Right hindlimb (tissue), 1 donor: ENCODE measurements at places on chromosomes 6 and 20.

GRCh38 chr6:119171864-119172588, 93.6 kb upstream of the FAM184A start:
- no peak for DNase-seq

DNA sequence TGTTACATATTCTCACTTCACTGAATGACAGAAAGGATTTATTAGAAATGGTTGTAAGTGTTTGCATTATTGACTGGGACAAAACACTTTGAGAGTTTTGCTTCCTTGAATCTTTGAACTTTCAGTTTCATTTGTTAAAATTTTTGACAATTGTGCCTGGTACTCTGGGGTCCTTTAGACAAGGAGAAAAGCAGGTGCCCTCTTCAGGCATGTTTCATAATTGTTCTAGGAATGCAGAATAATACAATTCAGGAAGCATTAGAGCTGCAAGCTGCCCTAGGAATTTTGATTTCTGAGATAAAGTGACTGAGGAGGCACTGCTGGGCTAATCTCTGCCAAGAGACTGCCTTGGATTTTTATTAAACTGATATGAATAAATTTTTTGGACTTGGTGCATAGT, 49.7 kb downstream of the TOP1 start:
- no peak for DNase-seq

- peak; percentile 83 for DNase-seq
Observed at GRCh38 chr20:1266167-1266973, at the start of gene SNPH. Gene SNPH (plus strand): TSS chr20:1266294. CDS start chr20:1296240, 29,946 bp downstream.

- no peak for DNase-seq
Observed at GRCh38 chr6:168113226-168113625, 34.2 kb upstream of the FRMD1 start.

GRCh38 chr6:7106215-7106751, 1.5 kb upstream of the RREB1 start:
- DNase-seq = no peak

DNA sequence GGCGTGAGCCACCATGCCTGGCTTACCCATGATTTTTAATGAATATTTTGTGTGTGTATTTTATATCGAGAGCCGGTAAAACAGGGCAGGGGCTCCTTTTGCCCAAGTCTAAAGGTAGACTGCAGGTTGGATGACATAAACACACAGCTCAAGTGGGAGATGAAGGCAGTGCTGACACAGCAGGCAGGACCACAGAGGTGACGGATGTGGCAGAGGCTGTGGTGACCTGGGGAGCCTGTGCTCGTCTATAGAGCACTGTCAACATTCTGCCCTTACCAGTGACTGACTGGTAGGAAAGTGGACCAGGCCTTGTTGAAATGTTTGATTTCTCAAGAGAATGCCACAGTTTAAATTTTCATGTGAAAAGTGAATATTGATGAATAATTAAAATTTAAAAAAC, 137.5 kb downstream of the ZFP64 start:
- no peak for DNase-seq

- DNase-seq = peak; percentile 89
Observed at GRCh38 chr6:41443616-41444525, 102.3 kb upstream of the FOXP4 start.

GRCh38 chr6:88612631-88613030, 350.8 kb downstream of the RNGTT start:
- DNase-seq = no peak

- no peak for DNase-seq
Observed at GRCh38 chr20:57902473-57902872, 192.7 kb upstream of the PMEPA1 start.

DNA sequence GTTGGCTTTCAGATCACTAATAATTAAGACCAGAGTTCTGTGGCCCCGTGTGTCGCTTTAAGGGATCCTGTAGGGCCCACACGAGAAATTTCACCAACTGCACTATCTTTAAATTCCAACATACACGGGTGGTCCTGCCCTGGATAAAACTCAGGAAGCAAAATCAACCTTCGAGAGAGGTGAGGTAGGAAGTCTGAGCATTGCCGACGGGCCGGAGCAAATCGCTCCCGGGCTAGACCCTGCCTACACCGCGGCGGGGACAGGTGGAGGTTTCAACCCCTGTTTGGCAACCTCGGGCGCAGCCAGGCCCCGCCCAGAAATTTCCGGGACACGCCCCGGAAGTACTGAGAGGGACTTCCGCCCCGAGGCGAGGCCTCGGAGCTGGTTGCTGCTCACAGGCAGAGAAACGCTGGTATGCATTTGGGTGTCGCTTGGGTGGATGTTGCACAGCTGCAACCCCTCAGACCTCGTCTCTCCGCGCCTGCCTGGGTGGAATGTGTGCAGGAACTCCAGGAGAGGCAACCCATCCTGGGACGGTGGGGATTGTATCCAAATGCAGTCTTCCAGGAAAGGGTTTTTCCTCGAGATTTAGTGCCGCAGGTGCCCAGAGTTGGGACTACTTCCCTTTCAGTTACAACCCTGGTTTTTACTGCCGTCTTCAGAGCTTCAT, 19.9 kb downstream of the ZKSCAN8 start:
- DNase-seq = peak; percentile 83

DNA sequence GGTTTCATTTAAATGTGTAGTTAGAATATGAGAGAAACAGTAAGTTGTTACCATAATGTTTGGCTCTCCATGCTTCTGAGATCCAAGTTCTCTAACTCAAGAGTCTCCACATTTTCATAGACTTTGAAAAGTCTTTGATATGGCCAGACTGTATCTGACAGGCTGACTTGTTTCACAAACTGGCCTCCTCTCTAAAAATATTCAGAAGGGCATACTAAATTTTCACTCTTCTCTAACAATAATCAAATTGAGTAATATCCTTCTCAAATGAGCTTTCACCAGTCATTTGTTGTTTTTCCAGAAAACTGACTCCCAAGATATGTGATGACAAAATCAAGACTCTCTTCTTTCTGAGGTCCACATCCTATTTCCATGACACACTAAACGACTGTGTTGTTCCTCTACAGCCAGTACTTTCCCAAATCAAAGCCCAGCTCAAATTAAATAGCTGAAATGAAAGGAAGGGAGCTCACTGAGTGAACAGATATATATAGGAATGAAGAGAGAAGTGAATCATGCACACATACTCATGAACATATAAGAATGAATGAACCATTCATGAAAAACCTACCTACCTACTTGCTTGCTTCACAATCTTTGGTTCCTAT, 15.1 kb downstream of the HIVEP2 start:
- no peak for DNase-seq

DNA sequence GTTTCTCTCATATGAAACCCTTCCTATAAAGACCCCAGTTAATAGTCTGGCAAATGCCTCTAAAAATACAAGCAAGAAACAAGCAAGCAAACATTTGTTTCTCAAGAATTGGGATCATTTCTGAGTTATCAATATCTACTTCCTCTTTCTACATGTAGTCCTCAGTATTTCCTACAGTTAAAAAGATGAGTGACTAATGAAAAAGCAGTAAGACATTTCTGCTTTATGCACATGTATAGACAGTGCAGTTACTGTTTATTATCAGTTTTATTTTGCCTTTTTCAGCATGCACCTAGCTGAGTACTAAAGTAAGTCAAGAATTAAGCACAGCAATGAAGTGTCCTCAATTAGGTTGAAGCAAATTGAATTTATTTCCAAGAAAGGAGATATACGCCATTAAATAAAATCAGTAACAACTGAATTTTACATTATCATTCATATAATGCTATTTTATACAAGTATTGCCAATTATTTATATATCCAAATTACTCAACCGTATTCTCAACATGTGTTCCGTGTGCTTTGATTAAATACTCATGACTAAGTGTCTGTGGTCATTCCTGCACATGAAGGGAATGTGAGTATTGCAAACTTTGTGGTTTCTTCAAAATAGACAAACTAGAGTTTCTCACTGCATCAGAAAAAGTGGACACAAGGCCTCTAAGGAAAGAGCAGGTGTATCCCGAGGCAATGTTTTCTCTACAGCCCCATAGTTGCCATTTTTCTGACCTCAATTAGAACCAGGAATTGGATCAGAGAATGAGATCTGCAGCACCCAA, 159.3 kb upstream of the MARCKS start:
- DNase-seq = no peak

GRCh38 chr6:42403831-42404230, 47.9 kb downstream of the TRERF1 start:
- no peak for DNase-seq

- no peak for DNase-seq
Observed at GRCh38 chr6:108222504-108222903, 38.3 kb downstream of the SNX3 start.

DNA sequence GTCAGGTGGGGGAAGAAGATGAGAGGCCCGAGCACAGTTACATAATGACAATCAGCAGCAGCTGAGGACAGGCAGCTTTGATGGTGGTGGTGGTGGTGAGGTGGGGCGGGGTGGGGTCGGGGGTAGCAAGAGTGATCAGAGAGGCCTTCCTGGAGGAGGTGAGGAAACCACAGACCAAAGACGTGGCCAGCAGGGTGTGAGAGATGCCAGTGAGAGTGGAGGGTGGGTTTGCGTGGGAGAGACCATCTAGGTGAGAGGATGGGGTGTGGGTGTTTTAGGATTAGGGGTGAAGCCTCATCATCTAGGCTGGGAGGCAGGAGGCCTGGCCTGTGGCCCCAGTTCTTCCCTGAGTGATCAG, 76.0 kb upstream of the TOX2 start:
- DNase-seq = no peak

DNA sequence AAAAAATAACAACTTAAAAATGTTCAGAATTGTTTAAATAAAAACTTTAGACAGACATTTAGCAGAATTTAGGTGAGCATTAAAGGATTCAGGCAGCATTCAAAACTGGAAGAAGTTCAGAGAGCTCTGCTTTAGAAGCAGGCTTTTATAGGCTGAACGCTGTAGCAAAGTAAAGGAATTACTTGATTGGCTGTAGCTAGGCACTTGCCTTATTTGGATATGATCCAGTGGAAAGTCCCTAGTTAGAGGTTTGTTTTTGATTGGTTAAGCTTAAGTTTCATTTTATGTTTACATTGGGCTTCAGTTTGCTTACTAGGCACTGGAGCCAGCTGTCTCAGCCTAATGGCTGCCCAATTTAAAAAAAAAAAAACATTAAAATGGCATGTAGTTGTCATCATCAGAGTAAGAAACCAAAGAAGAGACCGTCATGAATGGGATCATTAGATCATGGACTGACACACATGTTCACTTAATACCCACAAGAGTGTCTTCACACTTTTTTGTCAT, 65.1 kb downstream of the CBFA2T2 start:
- no peak for DNase-seq

DNA sequence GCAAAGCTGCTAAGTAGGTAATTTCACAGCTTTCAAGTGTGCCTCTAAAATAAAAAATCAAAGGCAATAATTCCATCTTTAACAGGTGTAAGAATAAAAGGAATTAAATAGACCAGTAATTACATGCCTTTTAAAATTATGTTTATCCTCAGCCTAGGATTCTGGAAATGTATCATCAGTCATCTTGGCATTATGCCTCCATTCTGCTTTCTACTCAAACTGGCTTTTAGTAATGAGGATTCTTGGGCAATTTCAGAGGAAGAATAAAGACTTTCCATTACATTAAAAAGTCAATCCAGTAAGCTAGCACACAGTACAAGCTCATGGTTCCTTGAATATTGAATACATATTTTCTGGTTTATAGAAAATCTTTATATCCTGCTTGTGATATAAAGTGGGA, 44.7 kb downstream of the GSTA2 start:
- DNase-seq = no peak

GRCh38 chr6:153312634-153313033, 181.6 kb upstream of the RGS17 start:
- peak; percentile 27 for DNase-seq

DNA sequence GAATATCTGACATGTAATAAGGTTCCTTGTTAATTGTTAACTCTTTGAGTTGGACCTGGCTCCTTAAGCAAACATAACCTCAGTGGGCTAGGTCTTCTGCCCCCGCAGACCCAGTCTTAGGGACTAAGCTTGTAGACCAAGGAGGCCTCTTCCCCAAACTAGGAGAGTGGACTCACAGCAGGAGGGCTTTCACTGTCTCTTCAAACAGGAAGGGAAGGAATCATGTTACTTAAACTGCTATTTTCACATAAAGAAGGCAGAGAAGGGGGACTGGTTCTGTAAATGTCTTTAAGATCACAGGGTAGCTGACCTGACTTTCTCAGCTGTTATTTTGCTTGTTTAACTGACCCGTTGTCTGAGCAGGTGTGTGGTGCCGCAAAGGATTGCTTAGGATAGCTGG, 34.9 kb upstream of the PRDM1 start:
- DNase-seq = no peak

GRCh38 chr6:35489066-35489465, 7.8 kb downstream of the TEAD3 start:
- DNase-seq = no peak

GRCh38 chr6:75219263-75219662, 13.4 kb upstream of the COL12A1 start:
- no peak for DNase-seq

DNA sequence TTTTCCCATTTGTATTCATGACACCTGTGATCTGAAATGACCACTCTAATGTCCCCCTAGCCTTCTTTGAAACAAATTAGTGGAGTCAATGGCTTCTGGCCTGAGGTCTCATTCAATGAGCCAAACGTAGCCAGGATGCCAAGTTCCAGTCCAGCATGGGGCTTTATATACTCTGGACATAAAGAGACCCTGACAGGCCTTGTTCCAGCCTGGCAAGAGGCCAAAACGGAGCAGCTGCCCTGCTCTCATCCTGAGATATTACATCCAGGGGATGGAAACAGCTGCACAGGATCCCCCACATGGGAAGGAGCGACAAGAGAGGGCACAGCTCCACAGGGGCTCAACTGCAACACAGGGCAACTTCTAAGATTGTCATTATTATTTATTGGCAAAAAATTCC, 437.8 kb downstream of the CDH26 start:
- DNase-seq = peak; percentile 80

DNA sequence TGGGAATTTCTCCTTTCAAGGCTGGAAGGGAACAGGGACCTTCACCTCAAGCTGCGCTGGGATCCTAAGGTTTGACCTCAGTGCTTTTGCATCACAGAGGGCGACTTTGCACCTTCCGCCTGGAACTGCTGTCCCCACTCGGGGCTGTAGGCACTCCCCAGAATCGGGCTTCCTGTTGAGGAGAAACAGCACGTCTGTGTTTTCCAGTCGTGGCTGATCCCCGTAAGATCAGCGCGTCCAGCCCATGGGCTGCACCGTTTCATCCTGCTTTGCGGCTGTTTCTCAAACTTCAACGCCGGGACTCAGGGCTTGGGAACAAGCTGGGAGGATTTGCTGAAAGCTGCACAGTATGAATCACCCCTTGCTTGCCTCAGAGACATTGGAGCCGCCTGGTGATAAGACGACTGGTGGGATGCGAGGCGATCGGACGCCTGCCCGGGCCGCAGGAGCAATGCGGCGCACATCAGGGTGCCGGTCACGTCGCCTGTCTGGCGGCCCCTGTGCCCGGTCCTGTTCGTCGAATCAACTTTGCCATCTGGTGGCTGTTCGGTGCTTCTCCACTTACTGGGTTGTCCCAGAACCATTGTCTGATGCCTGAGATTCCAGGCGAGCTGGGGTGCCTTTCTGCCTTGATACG, 53.6 kb upstream of the FRMD1 start:
- peak; percentile 63 for DNase-seq

GRCh38 chr20:45999557-46000261, 9.0 kb upstream of the MMP9 start:
- no peak for DNase-seq
